ENCODE measurements at places on chromosomes 2 and 18.

DNA sequence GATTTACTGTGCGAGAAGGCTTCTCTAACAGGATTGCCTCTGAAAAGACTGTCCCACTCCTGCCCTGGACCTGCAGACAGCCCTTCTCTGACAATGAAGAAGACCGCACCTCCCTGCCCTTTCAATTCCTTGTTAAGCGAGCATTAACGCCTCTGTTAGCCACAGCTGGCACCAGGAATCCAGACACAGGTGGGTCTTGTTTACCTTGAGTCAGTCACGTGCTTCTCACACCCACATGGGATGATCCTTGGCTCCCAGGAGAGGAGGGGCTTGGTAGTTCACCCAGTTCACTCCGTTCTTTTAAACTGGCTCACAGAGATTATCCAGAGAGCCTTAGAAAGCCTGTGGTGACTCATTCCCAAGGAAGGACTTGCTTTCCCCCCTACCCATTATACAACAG lies 410.5 kb upstream of the MEIS1 start:
- DNase-seq: no peak

DNA sequence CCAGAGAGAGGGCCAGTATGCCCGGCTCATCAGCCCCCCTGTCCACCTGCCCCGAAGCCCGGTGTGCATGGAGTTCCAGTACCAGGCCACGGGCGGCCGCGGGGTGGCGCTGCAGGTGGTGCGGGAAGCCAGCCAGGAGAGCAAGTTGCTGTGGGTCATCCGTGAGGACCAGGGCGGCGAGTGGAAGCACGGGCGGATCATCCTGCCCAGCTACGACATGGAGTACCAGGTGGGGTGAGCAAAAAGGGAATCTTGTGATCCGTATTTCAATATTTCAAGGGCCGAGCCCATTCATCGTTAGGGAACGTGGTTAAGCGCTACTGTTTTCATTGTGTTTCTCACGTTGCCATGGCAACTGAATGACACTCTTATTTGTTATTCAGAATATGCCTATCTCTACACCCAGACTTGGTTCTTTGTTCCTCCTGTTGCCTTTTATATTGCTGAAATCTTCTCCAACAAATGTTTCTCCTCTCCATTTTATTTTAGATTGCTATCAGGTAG lies 81.5 kb downstream of the NRP2 start:
- DNase-seq: peak; percentile 29

GRCh38 chr2:133315280-133315679 lies 253.0 kb downstream of the NCKAP5 start:
- no peak for DNase-seq

- DNase-seq: peak; percentile 26
Observed at GRCh38 chr18:13680612-13681011, 45.7 kb downstream of the FAM210A start.

DNA sequence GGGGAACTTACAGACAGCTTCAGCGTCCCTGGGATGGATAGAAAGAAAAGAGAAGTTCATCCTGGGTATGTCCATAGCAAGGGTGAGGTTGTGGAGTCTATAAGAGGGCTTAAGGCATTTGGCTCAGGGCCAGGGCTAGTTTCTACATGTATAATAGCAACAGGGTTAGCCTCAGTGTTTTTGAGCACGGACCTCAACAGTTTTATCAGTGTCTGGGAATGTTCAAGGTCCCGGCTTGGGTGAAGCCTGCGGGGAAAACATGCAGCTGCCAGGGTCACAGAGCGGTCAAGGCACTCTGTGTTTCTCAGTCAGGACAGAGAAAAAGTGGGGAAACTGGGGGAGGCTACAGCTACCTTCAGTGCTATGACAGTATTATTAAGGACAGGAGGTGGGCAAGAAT lies 427.7 kb upstream of the HS6ST1 start:
- DNase-seq: no peak

- no peak for DNase-seq
Observed at GRCh38 chr18:21459706-21460286, 140.7 kb downstream of the ESCO1 start.

DNA sequence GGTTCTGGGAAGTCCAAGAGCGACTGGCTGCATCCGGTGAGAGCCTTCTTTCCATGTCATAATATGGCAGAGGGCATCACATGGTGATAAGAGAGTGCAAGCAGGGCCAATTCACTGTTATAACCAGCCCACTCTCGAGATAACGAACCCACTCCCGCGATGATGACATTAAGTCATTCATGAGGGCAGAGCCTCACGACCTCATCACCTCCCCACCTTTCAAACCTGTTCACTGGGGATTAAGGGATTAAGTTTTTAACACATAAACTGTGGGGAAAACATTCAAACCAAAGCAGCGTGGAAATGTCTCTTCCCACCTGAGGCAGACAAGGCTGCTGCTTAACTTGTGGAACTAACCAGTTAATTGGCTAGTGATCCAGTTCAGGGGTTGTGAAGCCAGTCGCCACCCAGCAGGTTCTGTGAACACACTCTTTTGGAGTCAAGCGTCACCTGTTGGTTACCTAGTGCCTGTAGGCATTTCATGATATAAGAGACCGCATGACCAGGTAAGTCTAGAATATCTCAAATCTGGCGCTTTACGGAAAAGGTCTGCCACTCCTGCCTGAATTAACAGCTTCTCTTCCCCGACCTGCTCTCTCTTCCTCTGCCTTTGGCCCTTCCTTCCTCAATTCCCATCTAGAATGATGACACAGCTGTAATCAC lies 54.3 kb downstream of the EDAR start:
- DNase-seq: no peak

GRCh38 chr2:210461401-210461800 lies 15.2 kb downstream of the LANCL1 start:
- DNase-seq: peak; percentile 49

DNA sequence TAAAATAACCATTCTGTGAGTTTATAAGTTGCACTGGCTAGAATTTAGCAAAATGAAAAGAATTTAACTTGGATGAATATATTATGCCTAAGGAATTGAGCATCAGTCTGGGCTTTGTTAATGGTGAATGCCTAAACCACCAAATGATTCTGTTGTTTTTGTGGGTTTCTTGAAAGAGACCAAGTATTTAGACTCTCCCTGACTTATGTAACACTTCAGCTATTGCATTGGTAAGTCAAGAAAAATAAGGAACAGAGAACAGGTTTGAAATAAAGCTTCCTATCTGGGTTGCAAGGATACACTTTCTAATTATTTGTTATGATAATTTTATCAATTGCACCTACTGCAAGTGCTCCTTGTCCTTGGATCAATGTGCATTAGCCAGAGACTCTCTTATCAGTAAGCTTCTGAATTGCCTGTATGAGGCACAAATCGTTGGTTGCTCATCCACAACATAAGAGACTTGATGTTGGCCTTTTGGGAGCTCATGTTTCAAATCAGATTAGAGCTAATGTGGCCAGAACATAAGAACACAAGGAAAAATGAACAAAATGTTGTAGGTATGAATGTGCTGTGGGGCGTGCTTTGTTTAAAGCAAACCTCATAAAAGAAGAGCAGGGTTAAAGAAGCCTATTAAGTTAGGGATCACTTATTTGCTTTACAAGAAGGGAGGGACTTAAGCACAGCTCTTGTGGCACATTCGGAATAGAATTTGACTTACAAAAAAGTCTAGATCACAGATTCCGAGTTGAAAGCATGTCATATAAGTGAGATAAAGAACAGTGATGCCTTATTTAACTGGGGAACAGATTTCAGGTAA lies 37.2 kb downstream of the PRKCE start:
- peak; percentile 19 for DNase-seq

- no peak for DNase-seq
Observed at GRCh38 chr2:173659509-173659908, 304.8 kb downstream of the CDCA7 start.

- DNase-seq: peak; percentile 72
Observed at GRCh38 chr18:52903857-52904256, 563.9 kb downstream of the DCC start.

GRCh38 chr18:55442561-55442960 lies 145.4 kb downstream of the TCF4 start:
- peak; percentile 69 for DNase-seq

DNA sequence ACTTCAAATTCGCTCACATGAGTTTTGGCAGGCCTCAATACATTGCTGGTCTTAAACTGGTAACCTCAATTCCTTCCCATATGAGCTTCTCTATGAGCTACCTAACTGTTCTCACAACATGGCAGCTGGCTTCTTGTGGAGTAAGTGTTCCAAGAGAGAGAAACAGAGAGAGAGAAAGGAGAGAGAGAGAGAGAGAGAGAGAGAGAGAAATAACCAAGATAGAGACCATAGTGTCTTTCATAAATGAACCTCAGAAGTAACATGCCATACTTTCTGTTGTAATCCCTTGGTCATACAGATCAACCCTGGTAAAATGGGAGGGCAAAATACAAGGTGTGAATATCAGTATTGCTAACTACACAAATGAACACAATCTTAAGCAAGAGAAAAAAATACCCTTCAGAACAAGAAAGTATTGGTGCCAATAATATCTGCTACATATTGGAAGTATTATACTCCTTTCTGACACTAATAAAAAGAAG lies 33.2 kb upstream of the UBE2E3 start:
- DNase-seq: no peak

GRCh38 chr2:88398180-88398579 lies 54.3 kb downstream of the FOXI3 start:
- no peak for DNase-seq

GRCh38 chr18:57649556-57650500 lies 28.2 kb upstream of the NARS1 start:
- no peak for DNase-seq

GRCh38 chr2:204495381-204495780 lies 49.9 kb upstream of the PARD3B start:
- no peak for DNase-seq

All from NAMALWA (cell line).